ENCODE measurements at places on chromosomes 13 and 19.
A peak's percentile ranks its signal among the peaks of the same experiment; 100 is the strongest.

DNA sequence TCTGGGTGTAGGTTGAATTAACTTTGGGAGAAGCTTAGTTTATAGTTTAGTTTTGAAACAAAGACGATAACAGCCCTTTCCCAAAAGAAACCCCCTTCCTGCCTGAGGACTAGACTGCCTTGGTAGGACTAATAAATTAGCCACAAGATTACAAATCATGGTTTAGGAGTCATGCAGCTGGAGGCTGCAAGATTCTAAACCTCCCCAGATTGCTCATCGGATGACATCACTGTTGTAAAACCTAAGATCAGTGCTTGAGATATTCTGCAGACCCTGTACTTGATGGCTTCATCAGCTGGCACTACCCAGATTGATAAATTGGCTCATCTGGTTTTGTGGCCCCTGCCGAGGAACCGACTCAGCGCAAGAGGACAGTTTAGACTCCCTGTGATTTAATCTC lies 35.9 kb upstream of the MPHOSPH8 start:
- no peak for DNase-seq

GRCh38 chr19:5968431-5969373 lies 9.2 kb downstream of the RANBP3 start:
- DNase-seq, result peak; percentile 30

DNA sequence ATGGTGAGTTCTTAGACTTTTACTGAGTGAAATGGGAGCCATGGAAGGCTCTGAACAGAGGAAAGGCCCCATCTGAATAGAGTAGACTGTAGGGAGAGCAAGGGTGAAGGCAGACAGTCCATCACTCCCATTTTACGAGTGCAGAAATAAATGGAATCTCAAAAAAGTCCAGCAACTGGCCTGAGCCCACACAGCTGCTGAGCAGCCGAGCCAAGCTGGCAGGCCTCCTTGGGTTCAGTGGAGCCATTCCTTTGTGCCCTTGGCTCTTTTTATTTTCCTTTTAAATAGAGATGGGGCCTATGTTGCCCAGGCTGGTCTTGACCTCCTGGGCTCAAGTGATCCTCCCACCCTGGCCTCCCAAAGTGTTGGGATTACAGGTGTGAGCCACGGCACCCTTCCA lies 1.0 kb upstream of the MYH14 start:
- no peak for DNase-seq

GRCh38 chr19:14450168-14450874 lies 17.2 kb downstream of the PKN1 start:
- peak; percentile 55 for DNase-seq

DNA sequence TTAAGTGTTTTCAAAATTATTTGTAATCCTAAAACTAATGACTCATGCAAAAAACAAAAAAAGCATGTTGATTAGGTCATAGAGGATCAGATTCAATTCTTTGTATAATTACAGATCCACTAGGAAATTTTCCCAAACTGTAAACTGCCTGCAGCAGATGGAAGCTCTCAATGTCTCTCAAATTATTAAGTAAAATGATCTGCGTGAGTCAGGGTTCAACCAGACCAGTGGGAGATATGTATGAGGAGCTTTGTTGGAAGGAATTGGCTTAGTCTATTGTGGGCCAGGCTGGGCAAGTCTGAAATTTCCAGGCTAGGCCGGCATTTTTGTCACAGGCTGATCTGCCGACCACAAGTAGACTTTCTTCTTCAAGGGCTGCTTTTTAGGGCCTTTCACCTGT lies 14.4 kb upstream of the SACS start:
- DNase-seq, result peak; percentile 53

DNA sequence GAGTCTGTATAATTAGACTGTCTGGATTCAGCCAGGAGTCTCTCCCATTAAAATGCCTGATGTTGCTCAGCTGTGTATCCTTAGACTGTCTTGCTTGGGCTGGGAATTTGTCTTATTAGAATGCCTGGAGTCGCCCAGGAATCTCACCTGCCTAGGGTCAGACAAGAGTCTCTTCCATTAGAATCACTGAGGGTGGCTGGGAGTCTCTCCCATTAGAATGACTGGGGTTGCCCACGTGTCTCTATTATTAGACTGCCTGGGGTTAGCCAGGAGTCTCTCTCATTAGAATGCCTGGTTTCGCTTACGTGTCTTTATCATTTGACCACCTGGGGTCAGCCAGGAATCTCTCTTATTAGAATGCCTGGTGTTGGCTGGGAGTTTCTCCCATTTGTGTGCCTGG lies 1450.0 kb downstream of the UQCRFS1 start:
- no peak for DNase-seq
